ENCODE measurements at places on chromosomes 2 and 18.

DNA sequence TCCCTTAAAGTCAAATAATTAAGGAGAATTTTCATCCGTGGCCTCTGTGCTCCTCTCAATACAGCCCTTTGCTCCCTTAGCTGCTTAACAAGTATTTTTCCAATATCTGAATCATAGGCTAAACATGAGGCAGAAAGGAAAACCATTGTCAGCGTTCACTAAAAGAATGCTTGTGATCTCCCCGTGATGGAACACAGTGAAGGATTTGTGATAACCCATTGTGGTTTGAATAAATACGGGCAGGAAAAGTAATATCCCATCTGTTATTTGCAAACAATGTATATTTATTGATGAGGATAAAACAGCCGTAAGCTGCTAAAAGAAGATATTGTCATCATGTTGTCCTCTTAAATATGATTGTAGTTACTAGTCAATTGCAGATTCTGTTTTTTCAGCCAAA is 258.1 kb downstream of the NAPG start:
- no peaks in the 10 kb centered on the region for H3K27me3 ChIP-seq
- H3K27ac ChIP-seq: no peak overlapping the region
- no peaks in the 10 kb centered on the region for H3K36me3 ChIP-seq
- DNase-seq: no peak
- no peak overlapping the region for H3K4me3 ChIP-seq

DNA sequence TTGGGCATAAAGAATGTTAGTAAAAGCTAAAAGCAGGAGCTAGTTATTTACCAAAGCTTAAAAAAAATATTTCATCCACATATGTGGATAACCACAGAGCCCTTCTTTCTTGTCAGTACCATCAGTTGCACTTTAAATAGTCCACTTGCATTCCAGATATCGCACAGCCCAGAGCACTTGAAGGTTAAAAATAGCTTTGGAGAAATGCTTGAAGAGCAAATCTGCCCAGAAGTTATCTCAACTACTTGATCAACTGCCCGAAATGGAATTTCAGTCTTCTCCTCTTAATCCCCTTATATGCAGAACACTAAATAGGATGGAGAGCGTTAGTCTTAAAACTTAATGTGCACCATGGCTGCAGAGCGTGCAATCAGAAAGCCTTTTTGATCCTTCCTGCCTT is 148.3 kb downstream of the PLEKHA3 start:
- no peak for DNase-seq
- no peak overlapping the region for H3K4me3 ChIP-seq
- no peaks in the 10 kb centered on the region for H3K36me3 ChIP-seq
- no peaks in the 10 kb centered on the region for H3K4me1 ChIP-seq

DNA sequence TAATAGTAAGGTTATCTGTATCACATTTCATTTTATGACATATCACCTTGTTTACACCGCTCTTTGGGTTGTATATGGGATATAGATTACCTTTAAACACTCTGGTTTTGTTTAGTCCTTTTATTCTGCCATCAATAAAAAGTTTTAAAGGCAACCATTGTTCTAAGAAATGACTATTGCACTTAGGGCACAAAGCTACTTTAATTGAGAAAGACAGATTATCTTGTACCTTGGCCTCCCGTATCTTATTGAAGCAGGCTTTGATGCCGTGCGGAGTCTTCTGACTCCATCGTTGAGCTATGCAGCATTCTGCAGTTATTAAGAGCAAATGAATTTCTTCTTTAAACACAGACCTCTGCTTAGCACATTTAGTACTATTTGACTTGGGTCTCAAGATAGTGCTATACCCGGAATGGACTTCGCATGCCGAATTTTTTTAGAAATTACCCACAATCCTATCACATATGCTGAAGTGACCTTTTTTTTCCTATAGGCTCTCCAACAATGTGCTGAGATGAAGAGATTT is 16.7 kb downstream of the PKDCC start:
- peak overlapping the region; percentile 96 for H3K27ac ChIP-seq
- peaks cover 79% of the 10 kb centered on the region for H3K4me1 ChIP-seq
- H3K36me3 ChIP-seq: peaks cover under 1% of the 10 kb centered on the region
- H3K27me3 ChIP-seq: no peaks in the 10 kb centered on the region
- DNase-seq: peak; percentile 91
- no peak overlapping the region for H3K4me3 ChIP-seq

DNA sequence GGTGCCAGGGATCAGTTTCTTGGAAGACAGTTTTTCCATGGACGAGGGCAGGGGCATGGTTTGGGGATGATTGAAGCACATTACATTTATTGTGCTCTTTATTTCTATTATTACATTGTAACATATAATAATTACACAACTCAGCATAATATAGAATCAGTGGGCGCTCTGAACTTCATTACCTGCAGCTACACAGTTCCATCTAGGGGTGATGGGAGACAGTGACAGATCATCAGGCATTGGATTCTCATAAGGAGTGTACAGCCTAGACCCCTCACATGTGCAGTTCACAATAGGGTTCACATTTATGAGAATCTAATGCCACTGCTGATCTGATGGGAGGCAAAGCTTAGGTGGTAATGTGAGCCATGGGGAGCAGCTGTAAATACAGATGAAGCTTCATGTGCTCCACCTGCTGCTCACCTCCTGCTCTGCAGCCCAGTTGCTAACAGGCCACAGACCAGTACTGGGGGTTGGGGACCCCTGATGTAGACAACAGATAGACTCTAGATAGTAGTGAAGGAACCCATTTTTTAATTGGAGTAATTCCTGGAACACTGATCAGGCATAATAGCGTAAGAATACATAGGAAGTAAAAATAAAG is 41.5 kb upstream of the MC4R start:
- no peaks in the 10 kb centered on the region for H3K27me3 ChIP-seq
- no peak overlapping the region for H3K4me3 ChIP-seq
- DNase-seq: peak; percentile 9
- no peak overlapping the region for H3K27ac ChIP-seq

GRCh38 chr18:13471971-13472628 is 253.5 kb downstream of the LDLRAD4 start:
- 0 out of 2 replicates have a peak, but pooled peaks cover 1% of the 10 kb centered on the region for H3K27me3 ChIP-seq
- H3K4me1 ChIP-seq: no peaks in the 10 kb centered on the region
- H3K4me3 ChIP-seq: no peak overlapping the region
- H3K36me3 ChIP-seq: no peaks in the 10 kb centered on the region
- no peak overlapping the region for H3K27ac ChIP-seq
- no peak for DNase-seq

- H3K4me3 ChIP-seq: no peak overlapping the region
- H3K27ac ChIP-seq: no peak overlapping the region
- DNase-seq: no peak
- no peaks in the 10 kb centered on the region for H3K27me3 ChIP-seq
- H3K4me1 ChIP-seq: no peaks in the 10 kb centered on the region
Observed at GRCh38 chr2:211944572-211944971, 594.0 kb downstream of the ERBB4 start.

- peak overlapping the region; percentile 40 for H3K4me3 ChIP-seq
- H3K4me1 ChIP-seq: peaks cover 18% of the 10 kb centered on the region
- peak; percentile 44 for DNase-seq
- H3K36me3 ChIP-seq: no peaks in the 10 kb centered on the region
- peak overlapping the region; percentile 80 for H3K27ac ChIP-seq
Observed at GRCh38 chr2:85437488-85438200, 19.1 kb downstream of the SH2D6 start.

DNA sequence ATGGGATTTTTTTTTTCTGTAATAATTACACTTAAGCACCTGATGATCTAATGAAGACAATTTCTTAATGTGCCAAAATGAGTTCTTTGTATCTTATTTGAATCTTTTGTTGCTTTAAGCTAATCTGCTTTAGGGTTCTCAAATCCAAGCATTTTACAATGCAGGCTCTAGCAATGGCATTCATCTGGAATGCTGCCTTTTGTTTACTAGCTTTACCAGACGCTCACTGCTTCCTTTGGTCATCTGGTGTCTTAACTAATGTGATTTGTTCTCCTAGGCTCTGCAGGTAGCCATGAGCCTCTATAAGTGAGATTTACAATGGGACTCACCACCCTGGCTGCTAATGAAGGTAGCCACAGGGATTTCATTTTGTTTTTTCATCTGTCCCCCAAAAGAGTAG is 100.3 kb downstream of the GREB1L start:
- no peaks in the 10 kb centered on the region for H3K27me3 ChIP-seq
- H3K4me1 ChIP-seq: peaks cover 20% of the 10 kb centered on the region
- H3K4me3 ChIP-seq: no peak overlapping the region

- H3K36me3 ChIP-seq: no peaks in the 10 kb centered on the region
- H3K4me3 ChIP-seq: no peak overlapping the region
- H3K27ac ChIP-seq: no peak overlapping the region
- no peak for DNase-seq
Observed at GRCh38 chr2:218834685-218835084, 3.1 kb upstream of the PRKAG3 start.

- H3K27ac ChIP-seq: no peak overlapping the region
- no peaks in the 10 kb centered on the region for H3K27me3 ChIP-seq
- DNase-seq: no peak
- H3K36me3 ChIP-seq: no peaks in the 10 kb centered on the region
- H3K4me3 ChIP-seq: no peak overlapping the region
Observed at GRCh38 chr18:6405237-6406074, 9.3 kb downstream of the L3MBTL4 start.

DNA sequence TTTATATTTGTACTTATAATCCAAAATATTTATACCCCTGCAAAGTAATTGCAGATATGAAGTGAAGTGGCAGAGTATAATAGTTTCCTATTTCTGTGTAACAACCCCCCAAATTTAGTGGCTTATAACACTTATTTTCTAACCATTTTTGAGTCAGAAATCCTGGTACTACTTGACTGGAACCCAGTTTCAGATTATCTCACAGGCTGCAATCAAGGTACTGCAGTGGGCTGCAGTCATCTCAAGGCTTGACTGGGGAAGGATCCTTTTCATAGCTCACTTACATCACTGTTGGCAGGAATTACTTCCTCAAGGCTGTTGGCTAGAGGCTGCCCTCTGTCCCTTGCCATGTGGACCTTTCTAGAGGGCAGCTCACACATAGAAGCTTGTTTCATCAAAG is 558.2 kb upstream of the PKDCC start:
- H3K36me3 ChIP-seq: no peaks in the 10 kb centered on the region
- no peak for DNase-seq
- no peak overlapping the region for H3K27ac ChIP-seq
- no peaks in the 10 kb centered on the region for H3K4me1 ChIP-seq
- H3K4me3 ChIP-seq: no peak overlapping the region

- no peak overlapping the region for H3K4me3 ChIP-seq
- no peaks in the 10 kb centered on the region for H3K27me3 ChIP-seq
- no peaks in the 10 kb centered on the region for H3K36me3 ChIP-seq
- no peak overlapping the region for H3K27ac ChIP-seq
Observed at GRCh38 chr18:46001892-46002291, 34.8 kb upstream of the EPG5 start.

- H3K4me1 ChIP-seq: no peaks in the 10 kb centered on the region
- H3K4me3 ChIP-seq: no peak overlapping the region
- H3K27me3 ChIP-seq: no peaks in the 10 kb centered on the region
- no peak for DNase-seq
Observed at GRCh38 chr2:3630631-3631030, 27.4 kb upstream of the ALLC start.

DNA sequence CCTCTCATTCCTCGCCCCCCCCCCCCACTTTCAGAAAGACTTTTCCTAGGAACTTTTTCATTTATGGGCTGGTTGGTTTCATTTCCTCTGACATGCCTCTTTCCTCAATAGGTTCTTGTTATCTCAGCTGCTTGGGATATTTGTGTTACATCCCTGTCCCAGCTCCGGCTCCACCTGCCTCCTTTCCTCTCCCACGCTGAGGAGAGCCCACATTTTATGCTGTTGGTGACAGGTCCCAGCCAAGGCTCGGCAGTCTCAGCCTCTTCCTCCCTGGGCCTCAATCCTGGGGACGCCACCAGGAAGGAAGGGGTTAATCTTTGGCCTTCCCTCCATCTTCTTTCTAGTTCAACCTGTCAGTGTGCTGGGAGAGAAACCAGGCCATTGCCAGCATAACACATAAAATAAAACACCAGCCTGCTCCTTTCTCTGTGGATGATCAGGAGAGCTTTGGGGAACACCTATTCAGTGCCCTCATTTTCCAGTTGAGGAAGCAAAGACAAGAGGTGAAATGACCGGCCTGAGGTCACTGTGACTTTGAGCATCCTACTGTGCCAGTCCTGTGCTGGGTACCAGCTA is 216.9 kb upstream of the TNP1 start:
- no peaks in the 10 kb centered on the region for H3K36me3 ChIP-seq
- no peaks in the 10 kb centered on the region for H3K27me3 ChIP-seq
- no peak overlapping the region for H3K4me3 ChIP-seq
- no peaks in the 10 kb centered on the region for H3K4me1 ChIP-seq
- no peak overlapping the region for H3K27ac ChIP-seq

GRCh38 chr2:70388128-70388527 is 86.3 kb upstream of the FAM136A start:
- H3K36me3 ChIP-seq: no peaks in the 10 kb centered on the region
- H3K4me3 ChIP-seq: no peak overlapping the region
- no peak for DNase-seq
- H3K27ac ChIP-seq: no peak overlapping the region
- no peaks in the 10 kb centered on the region for H3K4me1 ChIP-seq
- H3K27me3 ChIP-seq: 0 out of 2 replicates have a peak, but pooled peaks cover 1% of the 10 kb centered on the region

- peaks cover 1% of the 10 kb centered on the region for H3K36me3 ChIP-seq
- no peak for DNase-seq
- H3K4me1 ChIP-seq: no peaks in the 10 kb centered on the region
- no peak overlapping the region for H3K27ac ChIP-seq
Observed at GRCh38 chr18:8380926-8381325, 228.3 kb upstream of the RAB12 start.

GRCh38 chr2:136645236-136645828 is 120.0 kb upstream of the THSD7B start:
- H3K36me3 ChIP-seq: no peaks in the 10 kb centered on the region
- H3K27ac ChIP-seq: no peak overlapping the region
- no peaks in the 10 kb centered on the region for H3K27me3 ChIP-seq
- no peaks in the 10 kb centered on the region for H3K4me1 ChIP-seq

DNA sequence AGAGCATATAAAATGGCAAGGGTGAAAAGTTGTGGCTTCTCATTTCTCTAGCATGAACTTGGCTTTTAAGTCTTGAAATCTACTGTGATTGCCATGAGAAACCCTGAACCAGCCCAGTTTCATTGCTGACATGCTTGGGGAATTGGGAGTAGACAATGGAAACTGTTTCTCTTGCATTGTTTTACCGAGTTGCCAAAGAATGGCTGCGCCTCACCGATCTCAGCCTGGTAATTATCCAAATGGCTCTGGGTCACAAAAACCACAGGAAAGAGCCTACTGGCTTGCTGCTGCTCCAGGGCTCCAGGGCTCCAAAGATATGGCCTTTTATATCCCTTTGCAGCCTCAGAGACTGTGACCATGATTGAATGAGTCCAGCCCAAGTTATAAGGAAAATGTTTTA is 310.4 kb upstream of the NT5C1B start:
- no peak overlapping the region for H3K27ac ChIP-seq
- DNase-seq: no peak
